ENCODE measurements at places on chromosomes 3 and 15. TPM values are rescaled to one million over a fixed set of nuclear protein-coding genes. Genes with fewer than 3 reads are reported as not detected.

DNA sequence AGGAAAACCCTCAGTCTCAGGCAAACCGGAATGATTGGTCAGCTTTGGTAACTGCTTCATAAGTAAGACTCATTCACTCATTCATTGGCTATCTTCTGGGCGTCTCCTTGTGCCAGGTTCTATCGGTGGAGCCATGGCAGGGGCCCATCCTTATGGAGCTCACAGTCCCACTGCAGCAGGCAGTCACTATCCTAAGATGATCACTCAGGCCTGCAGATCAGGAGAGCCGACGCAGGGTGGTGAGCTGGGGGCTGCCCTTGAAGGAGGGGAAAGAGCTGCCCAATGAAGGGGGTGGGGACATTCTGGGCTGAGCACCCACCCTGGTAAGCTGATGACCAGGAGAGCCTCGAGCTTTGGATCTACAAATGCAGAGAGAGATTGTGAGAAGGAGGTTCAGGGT lies 20.5 kb upstream of the FGD5 start:
- peaks cover 22% of the 10 kb centered on the region for H3K4me1 ChIP-seq
- H3K27me3 ChIP-seq = no peaks in the 10 kb centered on the region

The DNAH12 gene
- 0.38 TPM for total RNA-seq

The CMTM8 gene
- total RNA-seq = 5.4 TPM

DNA sequence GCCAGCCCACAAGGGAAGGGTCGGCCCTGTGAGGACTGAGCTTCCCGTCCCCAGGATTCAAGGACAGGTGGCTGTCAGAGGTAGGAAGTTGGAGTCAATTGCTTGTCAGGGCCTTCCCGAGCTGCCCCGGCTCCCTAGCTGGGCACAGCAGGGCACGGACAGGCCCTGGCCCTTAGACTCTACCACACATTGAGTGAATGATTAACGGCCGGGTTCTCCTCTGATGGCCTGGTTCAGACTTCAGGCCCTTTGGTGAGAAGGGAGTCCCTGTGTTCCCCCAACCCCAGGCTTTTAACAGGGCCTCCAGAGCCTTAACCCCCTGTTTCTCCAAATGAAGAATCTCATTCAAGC lies 16.4 kb upstream of the FGD5 start:
- peaks cover 28% of the 10 kb centered on the region for H3K4me1 ChIP-seq
- no peak overlapping the region for H3K4me3 ChIP-seq
- H3K36me3 ChIP-seq = no peaks in the 10 kb centered on the region
- peak overlapping the region; percentile 82 for H3K27ac ChIP-seq

The SLC6A1 gene
- total RNA-seq = 2.1 TPM

Measured in kidney (tissue), 22 donors.